ENCODE measurements at places on chromosomes 7 and 10.

GRCh38 chr7:151435971-151436370 lies 4.0 kb downstream of the CRYGN start:
- no peak for DNase-seq

DNA sequence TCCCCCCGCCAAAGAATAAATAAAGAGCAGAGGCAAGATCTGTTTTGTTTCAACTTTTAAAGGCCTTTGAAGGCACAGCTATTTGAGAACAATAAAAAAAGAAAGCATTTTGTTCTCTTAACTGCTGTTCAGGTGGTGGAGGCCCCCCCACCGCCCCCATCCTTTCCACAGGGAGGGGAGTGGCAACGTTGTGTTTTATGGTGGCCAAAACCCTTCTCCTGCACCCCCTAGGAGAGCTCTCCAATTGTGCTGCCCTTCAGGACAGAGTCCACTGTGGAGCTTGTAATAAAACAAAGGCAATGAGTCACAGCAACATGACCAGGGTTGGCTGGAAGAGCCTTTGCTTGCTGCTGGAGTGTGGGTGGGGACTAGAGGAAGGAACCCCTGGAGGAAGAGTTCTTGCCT lies 987.9 kb downstream of the KCNMA1 start:
- DNase-seq = no peak

DNA sequence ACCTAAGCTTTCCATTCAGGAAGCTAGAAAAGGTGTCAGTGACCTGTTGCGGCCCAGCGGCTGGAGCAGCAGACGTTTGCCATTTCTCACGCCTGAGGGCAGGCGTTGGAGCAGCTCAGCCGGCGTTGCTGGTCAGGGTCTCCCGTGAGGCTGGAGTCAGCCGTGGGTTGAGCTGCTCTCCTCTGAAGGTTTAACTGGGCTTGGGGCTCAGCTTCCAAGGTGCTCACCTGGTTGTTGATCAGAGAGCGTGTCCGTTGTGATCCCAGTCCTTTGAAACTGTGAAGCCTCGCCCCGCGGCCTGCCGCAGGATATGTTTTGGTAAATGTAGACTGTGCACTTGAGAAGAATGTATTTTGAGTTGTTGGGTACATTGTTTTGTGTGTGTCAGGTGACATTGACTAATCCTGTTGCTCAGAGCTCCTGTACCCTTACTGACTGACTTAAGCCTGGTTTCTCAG lies 20.6 kb upstream of the PWWP2B start:
- no peak for DNase-seq

GRCh38 chr7:51450541-51450940 lies 133.9 kb upstream of the COBL start:
- DNase-seq = no peak

GRCh38 chr7:98209166-98209920 lies 1.9 kb upstream of the BHLHA15 start:
- DNase-seq = no peak

- DNase-seq = no peak
These were observed 731.5 kb upstream of the C7orf33 start for GRCh38 chr7:147859033-147859432.

- DNase-seq = no peak
These were observed 2.4 kb downstream of the ZNF3 start for GRCh38 chr7:100079024-100079560.

- DNase-seq = no peak
These were observed 26.6 kb upstream of the ASCC1 start for GRCh38 chr10:72242675-72243074.

- no peak for DNase-seq
These were observed 39.3 kb downstream of the ANTXRL start for GRCh38 chr10:46326066-46326465.

- DNase-seq = no peak
These were observed 197.7 kb downstream of the SEMA3A start for GRCh38 chr7:83996879-83997278.

GRCh38 chr10:28815681-28816080 lies 138.4 kb downstream of the BAMBI start:
- DNase-seq = no peak

DNA sequence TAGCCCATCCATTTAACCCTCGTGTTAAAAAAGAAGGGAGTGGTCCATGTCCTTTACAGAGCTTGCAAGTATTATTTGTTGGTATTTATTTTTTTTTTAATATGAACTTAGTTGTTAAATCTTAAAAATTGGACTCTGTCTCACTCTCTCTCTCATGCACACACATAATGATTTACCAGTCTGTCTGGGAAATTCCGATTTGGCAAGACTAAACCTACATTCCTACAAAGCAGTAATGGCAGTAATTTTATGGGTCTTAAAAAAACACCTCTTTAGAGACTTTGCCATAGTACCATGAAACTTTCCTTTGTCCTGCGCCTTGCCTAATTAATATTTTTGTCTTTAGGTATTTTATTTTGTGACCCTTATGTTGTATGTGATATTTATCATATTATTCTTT lies 239.5 kb upstream of the PPP1R3A start:
- DNase-seq = no peak

DNA sequence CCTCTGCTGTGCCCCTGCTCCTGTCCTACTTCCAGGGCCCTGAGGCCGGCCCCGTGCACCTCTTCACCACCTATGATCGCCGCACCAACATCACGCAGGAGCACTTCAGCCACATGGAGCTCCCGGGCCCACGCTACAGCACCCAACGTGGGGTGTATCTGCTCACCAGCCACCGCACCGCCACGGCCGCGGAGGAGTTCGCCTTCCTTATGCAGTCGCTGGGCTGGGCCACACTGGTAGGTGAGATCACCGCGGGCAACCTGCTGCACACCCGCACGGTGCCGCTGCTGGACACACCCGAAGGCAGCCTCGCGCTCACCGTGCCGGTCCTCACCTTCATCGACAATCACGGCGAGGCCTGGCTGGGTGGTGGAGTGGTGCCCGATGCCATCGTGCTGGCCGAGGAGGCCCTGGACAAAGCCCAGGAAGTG lies 1.8 kb downstream of the RBP3 start:
- no peak for DNase-seq

- DNase-seq = no peak
These were observed 97.9 kb upstream of the PTN start for GRCh38 chr7:137441451-137441850.

GRCh38 chr10:72283131-72283530 lies 9.4 kb downstream of the DDIT4 start:
- DNase-seq = no peak

DNA sequence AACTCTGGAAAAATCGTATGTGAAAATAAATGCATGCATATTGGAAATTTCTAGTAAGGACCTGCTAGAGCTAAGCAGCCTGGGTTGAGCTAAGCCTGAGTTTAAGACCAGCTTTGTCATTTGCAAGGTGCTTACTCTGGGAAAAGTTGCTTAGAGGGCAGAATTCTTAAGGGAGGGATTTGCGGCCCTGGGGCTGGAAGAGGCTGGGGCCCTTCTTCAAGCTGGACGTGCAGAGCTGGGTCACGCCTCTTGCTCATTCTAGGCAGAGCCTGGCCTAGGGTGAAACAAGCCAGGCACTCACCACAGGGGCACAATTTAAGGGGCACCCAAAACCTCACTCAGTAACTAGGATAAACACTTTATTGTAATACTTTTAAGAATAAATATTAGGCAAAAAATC lies 137.2 kb downstream of the ARHGAP22 start:
- DNase-seq = no peak

GRCh38 chr7:159068893-159069448 lies 75.7 kb downstream of the VIPR2 start:
- DNase-seq = no peak

DNA sequence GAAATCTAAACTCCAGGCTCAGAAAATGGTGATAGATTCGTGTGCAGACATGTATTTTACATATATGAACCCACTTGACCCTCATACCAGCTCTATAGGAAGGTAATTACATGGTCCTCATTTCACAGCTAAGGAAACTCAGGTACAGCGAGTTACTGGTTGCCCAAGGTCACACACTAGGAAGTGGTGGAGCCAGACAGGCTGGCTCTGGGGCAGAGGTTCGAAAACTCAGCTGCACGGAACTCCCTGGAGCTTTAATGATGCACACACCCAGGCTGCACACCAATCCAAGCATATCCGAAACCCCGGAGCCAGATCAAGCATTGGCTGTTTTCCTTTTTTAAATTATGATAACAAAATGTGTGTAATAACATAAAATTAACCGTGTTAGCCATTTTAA lies 172.4 kb downstream of the COBL start:
- no peak for DNase-seq

DNA sequence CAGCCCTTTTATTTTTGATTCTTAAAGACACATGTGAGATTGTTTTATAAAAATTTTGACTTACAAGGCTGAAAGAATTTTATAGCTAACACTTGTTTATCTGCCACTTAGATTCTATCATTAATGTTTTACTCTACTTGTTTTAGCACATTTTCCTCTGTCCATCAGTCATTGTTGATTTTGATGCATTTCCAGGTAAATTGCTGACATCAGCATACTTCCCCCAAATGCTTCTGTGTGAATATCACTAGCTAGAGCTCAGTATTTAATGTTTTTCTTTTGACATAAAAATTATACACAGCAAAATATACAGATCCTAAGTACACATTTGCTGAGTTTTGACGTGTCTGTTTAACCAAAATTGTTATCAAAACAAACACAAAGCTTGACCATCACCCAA lies 43.0 kb downstream of the INPP5A start:
- DNase-seq = no peak

DNA sequence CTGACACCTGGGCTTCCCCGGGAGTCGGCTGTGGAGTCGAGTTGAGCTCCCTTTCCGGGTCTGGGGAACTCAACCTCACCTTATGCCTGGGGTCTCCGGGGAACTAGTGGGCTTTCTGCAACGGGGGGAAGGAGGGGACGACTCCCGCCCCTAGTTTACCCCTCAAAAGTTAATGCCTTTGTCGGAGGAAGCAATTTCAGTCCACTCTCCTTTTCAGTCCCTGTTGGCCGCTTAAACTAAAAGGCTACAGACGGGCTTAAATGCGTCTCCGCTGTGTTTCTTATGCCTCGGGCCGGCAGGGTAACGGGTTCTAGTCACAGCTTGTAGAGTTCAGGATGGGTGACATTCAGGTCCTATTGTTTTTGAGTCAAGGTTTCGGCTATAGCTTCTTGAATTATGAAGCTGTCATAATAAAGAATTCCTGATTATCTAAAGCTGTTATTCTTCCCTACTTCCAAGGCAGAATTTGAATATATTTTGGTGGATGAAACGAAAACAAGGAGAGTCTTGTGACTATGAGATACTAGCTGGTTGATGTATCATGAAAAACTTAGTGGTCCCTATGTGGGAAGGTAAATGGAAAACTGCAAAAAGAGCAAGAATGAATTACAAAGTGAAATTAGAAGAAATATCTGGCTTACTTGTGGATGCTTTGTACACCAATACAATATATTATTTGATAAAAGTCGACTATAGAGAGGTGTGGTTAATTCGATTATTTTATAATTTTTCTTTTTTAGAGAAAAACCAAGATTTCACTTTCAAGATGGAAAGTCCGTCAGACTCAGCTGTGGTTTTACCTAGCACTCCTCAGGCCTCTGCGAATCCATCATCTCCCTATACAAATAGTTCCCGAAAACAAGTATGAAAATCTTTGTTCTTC lies 495 bp downstream of the SFR1 start:
- DNase-seq = peak; percentile 25

GRCh38 chr10:115092258-115092554 lies 959 bp upstream of the ATRNL1 start:
- DNase-seq = no peak

DNA sequence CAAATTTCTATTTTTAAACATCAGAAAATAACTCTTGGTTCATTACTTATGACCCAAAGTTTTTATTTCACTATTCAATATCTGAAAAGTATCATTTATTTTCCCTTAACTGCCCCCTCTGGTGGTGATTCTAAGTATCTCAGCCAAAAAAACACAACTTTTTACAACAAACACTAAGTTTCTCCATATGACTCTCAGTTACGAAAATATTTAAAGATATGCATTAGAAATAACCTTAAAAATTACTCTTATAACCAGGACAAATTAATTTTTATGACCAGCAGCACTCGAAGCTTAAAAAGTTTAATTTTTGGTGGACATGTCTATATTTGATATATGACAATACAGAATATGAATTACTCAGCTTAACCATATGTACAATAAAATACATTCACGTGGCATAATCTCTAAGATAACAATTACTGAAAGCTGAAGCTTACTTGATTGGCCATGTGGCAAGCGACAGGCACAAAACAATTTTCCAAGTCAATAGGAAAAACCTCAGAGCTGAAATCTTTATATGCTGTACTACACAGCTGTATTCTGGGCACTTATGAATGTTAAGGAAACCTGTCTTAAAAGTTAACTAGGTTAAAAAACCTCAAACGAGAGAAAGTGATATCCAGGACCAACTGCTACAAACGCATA lies 2.3 kb downstream of the HNRNPA2B1 start:
- peak; percentile 81 for DNase-seq

DNA sequence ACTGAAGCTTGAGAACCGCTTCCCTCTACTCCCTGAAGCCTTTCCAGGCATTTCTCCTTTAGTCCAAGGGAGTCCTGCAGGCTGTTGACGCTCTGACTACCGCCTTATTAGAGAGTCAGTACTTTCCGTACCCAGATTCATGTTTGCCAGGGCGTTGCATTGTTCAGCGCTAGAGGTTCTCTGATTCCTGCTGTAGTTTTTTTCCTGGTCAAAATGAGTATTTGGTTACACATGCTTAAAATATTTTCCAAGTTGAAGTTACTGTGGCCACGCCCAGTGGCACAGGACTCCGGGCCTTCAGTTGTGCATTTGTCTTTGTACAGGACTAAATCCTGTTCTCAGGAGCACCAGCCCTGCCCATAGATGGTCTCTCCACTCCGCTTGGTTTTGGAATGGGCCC lies 7.9 kb downstream of the MTURN start:
- DNase-seq = no peak

- no peak for DNase-seq
These were observed 23.6 kb downstream of the SLC35B4 start for GRCh38 chr7:134293002-134293740.

- DNase-seq = peak; percentile 18
These were observed 77.0 kb downstream of the SNX13 start for GRCh38 chr7:17863095-17863808.

GRCh38 chr7:82286096-82286797 lies 157.3 kb downstream of the CACNA2D1 start:
- DNase-seq = no peak

GRCh38 chr10:131173484-131174210 lies 137.9 kb downstream of the TCERG1L start:
- no peak for DNase-seq

Measured in hematopoietic multipotent progenitor cell treated with erythropoietin and hydrocortisone succinate and interleukin-3 and kit ligand, for 17 days (in vitro differentiated cells).